NCI-H1436 treated with DMSO at 0.1 percent for 48 hours (cell line): ENCODE measurements at places on chromosomes 16 and 17.

DNA sequence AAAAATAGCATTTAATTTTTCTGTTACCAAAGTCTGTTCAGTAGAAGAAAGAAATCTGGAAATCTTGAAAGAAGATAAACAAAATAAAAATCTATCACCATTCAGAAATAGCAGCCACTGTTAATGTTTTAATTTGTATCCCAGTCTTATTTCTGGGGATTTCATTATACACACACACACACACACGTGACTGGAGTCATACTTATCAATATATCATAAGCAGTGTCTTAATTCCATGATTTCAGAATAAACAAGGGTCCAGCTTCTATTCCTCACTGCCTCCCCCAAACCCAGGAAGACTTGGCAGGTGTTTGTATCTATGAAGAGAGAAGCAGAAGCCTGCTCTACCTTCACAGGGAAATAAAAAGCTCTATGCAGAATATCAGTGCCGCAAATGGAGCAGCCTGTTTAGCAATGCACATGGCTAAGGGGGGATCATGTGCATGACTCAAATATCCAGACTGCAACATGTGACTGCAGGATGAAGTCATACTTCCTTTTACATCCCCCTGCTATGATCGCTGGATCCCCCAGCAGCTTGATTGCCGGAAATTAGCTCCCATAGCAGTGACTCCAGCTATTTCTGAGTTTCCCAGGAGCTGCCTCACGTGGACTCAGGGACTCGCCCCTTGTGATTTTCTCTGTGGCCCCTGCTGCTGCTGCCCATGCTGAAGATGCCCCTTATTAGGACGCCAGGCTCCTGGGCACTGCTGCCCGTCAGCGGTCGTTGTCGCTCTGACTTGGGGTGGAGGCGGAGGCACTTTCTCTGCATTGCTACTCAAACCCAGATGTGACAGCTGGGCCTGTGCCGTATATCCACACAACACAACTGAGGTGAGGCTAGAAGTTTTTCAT, 341.0 kb downstream of the CPPED1 start:
- no peak for DNase-seq

- no peak for DNase-seq
These were observed 77.2 kb downstream of the BRIP1 start for GRCh38 chr17:61786088-61786487.

DNA sequence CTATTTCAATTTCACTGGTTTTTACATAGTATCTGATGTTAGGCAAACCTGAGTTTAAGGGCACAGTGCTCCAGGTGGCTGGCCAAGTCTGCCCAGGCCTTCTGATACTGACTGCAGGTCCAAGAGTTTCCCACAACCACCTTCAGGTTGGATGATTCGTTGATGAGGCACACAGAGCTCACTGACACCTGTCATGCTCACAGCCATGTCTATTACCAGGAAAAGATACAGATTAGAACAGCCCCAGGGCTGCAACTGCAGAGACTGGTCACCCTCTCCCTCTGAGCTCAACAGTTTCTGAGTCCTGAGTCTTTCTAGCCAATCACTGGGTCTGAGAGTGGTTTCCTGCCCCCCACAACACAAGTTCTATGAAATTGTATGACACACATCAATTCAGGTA, 37.2 kb downstream of the MEAK7 start:
- DNase-seq, result no peak

GRCh38 chr17:43757171-43757660, 1.4 kb downstream of the SOST start:
- DNase-seq, result no peak

DNA sequence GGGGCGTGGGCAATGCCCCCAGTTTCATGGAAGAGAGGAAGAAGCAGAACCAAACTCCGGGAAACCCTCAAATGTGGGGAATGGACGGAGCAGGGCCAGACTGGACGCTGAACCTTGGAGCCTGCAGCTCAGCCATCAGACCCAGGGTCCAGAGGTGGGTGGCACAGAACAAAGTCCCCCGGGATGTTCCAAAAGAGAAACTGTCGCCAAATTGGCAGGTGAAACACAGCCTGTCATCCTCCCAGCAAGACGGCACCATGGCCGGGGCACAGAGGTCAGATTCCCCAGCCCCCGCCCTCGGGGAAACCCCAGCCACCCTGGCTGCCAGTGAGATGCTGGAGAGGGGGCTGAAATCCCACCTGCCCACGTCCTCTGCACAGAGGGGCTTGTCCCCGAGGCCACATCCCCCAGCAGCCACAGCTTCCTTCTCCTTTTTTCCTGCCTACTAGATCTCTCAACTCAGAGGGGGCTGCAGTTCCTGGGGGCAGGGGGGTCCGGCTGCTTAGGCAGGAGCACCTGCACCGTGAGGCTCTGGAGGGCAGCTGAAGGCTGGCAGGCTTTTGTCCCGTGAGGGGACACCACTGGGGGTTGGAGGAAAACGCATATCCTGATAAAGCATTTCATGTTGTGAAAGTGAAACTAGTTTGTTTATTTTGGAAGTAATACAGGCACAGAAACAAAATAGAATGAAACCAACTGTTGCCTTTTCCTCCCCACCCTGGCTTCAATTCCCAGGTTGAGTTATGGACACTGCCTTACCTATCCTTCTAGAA, 1.2 kb upstream of the SECTM1 start:
- no peak for DNase-seq

DNA sequence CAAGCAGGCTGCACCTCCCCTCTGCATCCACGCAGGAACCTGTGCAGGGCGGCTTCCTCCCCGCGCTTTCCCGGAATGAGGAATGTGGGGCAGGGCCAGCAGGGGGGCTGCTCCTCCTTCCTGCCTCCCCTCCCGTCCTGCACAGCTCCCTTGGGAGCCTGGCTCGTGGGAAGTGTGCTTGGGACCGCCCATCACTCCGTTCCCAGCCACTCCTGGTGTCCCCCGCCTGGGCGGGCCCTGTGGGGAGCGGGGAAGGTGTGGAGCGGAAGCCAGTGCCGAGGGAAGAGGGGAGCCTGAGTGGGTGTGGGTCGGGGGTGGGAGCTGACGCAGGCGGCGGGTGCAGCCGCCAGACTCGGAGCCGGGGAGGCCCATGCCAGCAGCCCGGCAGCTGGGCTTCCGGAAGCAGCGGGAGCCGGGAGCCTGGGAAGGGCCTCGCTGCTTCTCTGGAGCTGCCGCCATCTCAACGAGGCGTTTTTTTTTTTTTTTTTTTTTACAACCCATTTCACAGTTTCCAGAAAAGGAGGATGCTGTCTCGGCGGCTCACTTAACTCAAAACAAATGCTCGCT, 24.1 kb downstream of the BAHCC1 start:
- no peak for DNase-seq

GRCh38 chr16:83137326-83137781, 510.6 kb downstream of the CDH13 start:
- no peak for DNase-seq

GRCh38 chr16:4517812-4518680, 20.5 kb downstream of the CDIP1 start:
- no peak for DNase-seq

DNA sequence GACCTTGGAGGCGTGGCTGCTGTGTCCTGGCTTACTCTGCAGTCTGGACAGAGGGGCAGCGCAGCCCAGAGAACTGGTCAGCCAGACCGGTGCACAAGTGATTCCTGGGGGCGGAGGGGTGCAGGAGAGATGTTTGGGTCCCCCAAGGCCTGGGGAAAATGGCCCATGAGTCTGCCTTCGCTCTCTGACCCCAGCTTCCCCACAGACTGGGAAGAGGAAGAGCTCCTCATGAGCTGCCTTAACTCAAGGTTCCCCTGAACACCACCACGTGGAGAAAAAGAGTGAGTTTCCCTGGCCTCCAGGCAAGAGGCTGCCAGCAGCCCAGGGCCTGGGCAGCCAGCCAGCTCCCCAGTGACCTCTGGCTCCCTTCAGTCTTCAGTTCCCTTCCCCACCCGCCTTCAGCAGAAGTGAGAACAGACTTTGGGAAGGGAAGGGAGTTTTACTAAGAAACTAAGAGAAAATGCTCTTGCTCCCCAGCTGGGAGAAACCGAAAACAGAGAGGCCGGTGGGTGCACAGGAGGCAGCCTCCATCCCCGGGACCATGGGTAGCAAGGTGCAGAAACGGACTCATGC, 2.0 kb upstream of the C17orf99 start:
- no peak for DNase-seq

GRCh38 chr17:416293-417206, 63.9 kb upstream of the RPH3AL start:
- DNase-seq, result no peak

DNA sequence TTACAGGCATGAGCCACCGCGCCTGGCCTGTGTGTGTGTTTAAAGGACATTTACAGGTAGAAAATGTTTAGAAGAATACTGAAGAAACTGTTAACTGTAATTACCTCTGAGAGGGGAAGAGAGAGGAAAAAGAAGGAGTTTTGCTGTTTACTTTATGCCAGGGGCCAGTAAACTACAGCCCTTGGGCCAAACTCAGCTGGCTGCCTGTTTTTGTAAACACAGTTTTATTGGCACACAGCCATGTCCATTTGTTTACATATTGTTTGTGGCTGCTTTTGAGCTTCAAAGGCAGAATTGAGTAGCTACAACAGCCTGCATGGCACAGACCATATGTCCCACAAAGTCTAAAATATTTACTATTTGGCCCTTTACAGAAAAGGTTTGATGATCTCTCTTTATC, 76.4 kb downstream of the GPR139 start:
- no peak for DNase-seq

GRCh38 chr16:25395528-25395927, 137.9 kb upstream of the ZKSCAN2 start:
- DNase-seq, result no peak

- DNase-seq, result no peak
These were observed 249.7 kb upstream of the C16orf82 start for GRCh38 chr16:26816885-26817571.

GRCh38 chr16:84124257-84125073, 7.7 kb upstream of the MBTPS1 start:
- no peak for DNase-seq

- DNase-seq, result no peak
These were observed 161.8 kb downstream of the RPTOR start for GRCh38 chr17:80706463-80706867.

DNA sequence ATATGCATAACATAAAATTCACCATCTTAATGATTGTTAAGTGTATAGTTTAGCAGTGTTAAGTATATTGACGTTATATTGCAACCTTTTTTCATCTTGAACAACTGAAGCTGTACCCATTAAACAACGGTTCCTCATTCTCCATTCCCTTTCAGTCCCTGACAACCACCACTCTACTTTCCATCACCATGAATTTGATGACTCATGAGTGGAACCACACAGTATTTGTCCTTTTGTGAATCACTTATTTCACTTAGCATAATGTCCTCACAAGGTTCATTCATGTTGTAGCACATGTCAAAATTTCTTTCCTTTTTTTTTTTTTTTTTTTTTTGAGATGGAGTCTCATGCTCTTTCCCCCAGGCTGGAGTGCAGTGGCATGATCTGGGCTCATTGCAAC, 46.0 kb downstream of the HOXB1 start:
- DNase-seq, result no peak

DNA sequence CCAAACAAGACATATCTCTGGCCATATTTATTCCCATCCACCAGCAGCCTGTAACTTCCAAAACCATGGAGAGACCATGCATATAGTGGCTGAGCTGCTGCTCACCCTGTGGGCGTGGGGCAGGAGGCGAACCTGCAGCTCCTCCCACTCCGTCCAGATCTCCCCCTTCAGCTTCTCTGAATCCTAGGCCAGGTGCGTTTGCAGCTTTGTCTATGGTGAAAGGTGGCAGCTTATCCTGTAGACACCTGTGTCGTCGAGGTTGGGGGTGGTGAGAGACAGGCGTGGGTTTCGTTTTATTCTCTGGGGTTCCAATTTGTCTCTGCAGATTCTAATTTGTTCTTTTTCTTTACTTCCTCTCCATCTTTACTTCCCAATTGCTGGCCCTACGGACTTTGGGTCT, 9.7 kb upstream of the ANKS4B start:
- no peak for DNase-seq

DNA sequence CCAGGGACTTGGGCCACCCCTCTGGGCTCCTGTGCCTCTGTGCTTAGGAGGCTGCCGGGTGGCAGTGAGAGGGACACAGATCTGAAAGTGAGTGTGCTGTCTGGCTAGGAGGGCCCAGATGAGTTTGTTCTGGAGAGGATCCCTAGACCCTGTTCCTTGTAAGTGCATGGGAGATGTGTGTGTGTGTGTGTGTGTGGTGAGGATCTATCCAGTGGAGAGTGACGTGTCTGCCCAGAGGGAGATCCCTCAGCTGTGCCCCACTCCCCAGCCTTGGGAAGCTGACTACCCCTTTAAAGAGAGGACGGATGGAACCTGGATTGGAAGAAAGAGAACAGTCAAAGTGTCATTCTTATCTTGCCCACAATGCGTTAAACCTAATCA, 25.5 kb upstream of the CDC42EP4 start:
- no peak for DNase-seq

DNA sequence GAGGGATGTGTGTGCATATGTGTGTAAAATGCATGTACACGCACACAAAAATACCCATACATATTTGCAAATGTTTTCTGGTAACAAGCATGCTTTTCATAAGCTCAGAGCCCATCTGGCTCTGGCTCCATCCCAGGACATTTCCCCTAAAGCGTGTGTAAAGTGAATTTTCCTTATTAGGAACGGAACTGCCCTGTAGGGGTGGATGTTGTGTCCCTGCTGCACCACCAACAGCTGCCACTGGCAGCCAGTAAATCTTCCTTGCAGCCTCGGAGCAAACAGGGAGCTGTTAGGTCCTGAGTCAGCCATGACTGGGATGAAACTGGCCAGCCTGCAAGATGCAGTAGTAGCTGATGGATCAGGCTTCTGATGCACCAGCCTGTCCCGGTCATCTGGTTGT, 393.5 kb downstream of the UTP18 start:
- DNase-seq, result no peak

DNA sequence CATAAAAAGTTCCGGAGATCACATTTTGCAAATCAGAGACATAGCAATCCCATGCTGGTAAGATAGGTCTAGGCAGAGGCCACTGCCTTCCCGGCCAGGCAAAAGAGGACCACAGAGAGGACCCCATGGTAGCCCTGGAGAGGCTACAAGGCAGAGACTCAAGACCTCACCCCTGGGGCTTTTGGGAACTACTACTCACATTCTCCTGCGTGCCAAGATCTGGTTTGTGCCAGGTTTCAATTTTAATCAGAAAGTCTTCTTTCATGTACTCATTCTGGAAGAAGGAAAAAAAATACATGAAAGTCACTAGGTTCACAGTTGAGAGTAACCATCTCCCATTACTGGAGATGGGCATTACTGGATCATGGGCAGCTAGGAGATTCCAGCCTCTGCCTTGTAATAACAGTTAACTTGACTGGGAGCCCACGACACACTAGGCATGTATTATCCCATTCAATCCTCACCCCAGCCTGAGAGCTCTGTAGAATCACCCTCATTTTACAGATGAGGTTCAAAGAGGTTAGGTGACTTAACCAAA, 21.2 kb downstream of the PITPNA start:
- no peak for DNase-seq
